ENCODE measurements at places on chromosomes 7 and 10.

DNA sequence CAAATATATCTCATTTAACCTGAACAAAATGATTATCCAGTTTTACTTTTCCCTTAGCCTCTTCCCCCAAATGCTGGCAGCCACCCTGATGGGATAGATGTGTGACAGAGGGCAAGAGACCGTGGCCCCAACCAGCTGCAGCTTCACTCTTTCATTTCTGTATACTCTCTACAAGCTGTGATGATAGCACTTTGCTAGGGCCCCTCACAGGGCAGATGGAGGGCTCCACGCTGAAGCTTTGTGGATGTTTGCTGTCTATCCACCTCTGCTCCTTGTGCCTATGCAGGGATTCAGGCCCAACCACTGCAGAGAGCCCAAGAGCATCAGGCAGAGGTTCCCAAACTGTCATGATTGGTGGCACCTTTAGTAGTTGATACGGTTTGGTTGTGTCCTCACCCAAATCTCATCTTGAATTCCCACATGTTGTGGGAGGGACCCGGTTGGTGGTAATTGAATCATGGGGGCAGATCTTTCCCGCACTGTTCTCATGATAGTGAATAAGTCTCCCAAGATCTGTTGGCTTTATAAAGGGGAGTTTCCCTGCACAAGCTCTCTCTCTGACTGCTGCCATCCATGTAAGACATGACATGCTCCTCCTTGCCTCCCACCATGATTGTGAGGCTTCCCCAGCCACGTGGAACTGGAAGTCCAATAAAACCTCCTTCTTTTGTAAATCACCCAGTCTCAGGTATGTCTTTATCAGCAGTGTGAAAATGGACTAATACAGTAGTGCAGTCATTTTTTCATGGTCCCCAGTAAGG lies 20.1 kb downstream of the HTRA1 start:
- DNase-seq: no peak

DNA sequence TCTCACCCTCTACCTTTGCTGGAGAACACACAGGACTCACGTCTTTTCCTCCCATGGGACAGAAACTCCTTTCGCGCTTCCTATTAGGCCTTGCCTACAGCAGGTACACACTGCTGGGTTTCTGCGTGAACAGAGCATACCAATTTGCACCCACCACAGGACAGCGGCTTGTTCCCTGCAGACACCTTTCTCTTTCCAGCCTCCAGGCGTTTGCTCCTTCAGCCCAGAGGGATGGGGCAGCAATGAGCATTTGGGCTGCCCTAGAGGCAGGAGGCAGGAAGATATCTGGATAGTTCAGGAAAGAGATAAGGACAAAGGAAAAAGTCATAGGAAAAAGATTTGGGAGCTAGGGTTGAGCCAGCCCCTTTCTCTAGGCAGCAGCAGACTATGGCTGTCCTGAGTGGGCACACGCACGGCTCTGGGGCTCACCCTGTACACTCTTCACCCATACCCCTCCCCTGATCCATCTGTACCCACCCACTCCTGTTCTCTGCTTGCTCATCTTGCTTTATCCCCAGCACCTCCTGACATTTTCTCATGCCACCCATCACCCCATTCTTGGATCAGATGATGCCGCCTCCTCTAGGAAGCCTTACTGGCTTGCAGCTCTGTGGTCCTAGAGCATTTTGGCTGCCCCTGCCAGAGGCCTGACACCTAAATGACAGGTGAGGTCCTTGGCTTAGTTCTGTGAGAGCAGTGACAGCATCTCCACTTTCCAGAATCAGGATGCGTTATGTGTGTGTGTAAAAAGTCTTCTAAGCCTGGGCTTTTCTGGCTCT lies 40.7 kb upstream of the SPDYE3 start:
- no peak for DNase-seq

DNA sequence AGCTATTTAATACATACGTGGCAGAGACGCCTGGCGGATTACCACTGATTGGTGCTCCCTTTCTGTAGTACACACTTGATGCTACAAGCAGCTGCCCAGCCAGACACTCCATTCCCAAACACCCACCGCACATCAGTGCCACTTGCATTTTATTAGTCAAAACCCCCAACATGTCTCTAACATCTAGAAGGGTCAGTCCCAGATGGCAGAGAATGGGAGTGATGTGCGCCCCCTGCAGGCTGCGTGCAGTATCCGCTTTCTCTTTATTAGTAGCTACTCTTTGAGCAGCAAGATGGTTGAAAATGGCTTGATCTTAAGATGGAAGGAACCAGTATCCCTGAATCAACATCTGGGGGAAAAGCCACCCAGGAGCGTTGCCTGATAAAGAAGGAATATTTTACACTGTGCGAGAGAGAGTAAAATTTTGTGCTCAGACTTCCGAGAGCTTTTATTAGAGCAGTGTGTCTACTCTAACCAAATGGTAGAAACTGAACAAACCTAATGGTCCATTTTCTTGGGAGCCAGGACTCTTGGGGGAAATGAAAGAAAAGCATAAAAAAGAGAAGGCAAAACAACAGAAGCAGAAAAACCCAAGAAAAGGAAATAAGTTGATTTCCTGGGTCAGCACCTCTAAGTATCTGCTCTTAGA lies 78.3 kb downstream of the ST8SIA6 start:
- DNase-seq: no peak

DNA sequence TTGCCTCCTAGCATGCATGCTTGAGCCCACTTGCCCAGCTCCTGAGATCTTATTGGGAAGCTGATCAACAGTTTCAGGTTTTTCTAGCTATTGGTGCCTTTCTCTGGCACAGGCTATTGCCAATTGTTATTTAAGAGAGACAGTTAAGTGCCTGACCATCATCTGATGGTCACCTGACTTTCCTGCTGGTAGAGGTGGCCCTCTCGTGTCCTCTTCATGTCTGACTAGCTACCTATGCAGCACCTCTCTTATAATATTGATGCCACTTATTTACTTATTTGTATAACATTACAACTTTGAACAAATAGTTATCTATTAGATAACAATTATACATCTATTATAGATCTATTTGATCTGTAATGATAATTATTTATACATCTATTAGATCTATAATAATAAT lies 205.9 kb upstream of the SEMA3D start:
- no peak for DNase-seq

DNA sequence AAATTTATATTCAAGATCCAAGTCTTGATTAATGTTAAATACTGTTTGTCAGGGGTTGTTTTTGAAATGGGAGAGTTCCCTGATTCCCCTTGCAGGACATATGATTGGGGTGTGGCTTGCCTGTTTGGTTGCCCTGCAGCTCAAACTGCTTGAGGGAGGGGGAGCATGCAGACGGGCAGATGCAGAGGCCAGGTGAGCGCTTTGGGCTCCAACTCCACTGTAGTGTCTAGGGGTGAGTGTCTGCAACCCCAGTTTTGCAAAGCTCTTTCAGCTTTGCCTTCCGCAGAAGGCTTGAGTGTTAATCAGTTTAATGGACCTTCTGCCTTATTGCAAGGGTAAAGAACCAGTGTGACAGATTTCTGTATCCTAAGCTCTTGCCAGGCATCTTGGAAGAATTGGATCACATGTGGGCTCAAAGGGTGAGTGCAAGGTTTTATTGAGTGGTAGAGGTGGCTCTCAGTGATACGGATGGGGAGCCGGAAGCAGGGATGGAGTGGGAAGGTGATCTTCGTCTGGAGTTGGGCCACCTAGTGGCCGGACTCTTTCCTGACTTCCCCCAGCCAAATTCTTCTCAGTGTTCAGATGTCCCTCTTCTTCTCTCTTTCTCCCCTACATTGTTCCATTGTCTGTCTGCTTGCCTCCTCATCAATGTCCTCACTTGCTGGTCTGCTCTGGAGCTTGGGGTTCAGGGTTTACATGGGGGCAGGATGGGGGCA lies 479.7 kb downstream of the ATRNL1 start:
- no peak for DNase-seq

DNA sequence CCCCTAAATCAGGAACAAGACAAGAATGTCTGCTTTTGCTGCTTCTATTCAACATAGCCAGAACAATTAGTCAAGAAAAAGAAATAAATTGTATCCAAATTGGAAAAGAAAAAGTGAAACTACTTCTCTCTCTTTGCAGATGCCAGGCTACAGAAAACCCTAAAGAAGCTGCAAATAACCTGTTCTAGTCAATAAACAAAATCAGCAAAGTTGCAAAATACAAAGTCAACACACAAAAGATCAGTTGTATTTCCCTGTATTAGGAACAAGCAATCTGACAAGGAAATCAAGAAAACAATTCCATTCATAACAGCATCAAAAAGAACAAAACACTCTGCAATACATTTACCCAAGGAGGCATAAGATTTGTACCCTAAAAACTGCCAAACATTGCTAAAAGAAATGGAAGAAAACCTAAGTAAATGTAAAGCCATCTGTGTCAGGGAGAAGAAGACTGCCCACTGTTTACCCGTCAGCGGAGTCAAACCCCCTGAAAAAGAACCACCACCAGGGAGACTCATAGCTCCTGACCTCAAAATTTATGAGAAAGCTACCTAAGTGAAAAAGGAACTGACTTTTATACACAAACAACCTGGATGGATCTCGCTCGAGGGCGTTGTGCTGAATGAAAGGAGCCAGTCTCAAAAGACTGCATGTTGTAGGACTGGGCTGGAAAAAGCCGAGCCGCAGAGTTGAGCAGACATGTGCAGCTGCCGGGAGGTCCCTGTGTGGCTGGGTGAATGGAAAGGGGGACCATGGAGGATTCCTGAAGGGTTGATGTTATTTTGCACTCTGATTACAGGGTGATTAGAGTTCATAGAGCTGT lies 263.1 kb downstream of the MAD1L1 start:
- no peak for DNase-seq

DNA sequence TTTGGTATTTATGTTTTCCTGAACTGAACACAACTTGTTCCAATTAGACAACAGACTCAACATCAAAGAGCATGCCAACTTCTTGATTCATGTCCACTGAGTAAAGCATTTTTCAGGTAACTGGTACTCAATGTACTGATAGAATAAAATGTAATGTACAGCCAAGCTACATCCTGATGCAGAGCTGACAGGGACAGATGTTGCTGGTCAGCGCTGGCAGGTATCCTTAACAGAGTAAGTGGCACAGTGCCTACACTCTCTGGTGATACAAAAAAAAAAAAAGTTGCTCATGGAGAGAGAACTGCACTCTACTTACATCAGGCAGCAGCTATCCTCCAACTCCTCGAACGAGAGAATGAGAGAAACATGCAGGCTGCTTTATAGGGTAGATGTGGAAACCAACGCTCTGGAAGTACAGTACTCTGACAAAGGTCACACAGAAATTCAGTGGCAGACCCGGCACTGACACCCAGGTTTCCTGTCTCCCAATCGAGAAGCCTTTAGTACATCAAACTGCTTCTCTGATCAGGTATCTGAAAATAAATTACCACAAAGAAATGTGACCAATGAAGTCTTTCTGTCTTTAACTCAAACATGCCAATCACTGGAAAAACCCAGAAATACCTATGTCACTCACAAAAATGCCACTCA lies 4.6 kb downstream of the ITGB1 start:
- no peak for DNase-seq

DNA sequence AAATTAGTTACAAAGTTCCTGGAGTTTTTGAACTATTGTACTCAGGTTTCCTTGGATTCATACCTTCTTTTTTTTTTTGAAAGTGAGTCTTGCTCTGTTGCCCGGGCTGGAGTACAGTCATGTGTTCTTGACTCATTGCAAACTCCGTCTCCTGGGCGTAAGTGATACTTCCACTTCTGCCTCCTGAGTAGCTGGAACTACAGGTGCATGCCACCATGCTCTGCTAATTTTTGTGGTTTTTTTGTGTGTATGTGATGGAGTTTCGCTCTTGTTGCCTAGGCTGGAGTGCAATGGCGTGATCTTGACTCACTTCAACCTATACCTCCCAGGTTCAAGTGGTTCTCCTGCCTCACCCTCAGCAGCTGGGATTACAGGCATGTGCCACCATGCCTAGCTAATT lies 22.3 kb downstream of the MCM10 start:
- DNase-seq: no peak

DNA sequence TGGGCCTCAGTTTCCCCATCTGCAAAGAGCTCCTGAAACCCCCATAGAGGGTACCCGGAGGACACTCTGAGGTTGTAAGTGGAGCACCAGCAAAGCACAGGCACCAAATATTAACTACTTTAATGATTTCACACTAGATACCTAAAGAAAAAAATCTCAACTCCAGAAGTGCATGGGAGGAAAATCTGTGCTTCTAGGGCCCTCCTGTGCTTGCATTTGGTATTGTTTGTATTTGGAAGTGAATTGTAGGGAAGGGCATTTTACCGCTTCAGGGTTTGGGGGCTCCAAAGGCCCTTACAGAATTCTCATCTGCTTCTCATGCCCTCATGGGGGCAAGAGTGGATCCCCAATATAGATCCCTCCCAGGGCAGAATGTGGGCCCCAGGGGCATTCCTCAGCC lies 22.4 kb upstream of the DRGX start:
- no peak for DNase-seq

DNA sequence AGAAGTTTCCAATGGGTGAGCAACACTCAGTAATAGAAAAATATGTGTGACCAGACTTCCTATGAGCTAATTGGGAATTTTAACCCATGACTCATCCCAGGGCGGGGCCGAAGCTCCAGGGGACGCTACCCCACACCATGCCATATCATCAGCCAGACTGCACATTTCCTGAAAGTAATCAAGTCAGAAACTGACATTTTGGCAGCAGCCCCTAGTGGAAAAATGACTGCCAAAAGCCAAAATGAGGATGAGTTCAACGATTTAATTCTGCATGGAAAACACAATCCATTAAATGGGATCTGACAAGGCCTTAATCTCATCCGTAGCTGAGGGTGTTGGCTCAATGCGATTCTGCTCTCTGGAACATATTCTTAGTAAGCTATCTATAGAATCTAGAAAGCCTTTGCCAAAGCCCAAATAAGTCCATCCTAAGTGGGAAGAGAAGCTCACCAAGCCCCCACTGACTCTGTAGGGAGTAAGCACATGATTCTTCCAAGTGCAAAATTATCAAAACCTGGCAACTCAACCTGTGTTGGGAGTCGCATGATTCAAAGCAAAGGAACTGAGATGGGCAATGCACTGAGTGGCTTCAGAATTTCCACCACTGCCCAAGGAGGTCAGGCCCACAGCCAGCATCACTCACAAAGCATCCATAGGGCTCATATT lies 93.1 kb upstream of the PDE1C start:
- DNase-seq: no peak

DNA sequence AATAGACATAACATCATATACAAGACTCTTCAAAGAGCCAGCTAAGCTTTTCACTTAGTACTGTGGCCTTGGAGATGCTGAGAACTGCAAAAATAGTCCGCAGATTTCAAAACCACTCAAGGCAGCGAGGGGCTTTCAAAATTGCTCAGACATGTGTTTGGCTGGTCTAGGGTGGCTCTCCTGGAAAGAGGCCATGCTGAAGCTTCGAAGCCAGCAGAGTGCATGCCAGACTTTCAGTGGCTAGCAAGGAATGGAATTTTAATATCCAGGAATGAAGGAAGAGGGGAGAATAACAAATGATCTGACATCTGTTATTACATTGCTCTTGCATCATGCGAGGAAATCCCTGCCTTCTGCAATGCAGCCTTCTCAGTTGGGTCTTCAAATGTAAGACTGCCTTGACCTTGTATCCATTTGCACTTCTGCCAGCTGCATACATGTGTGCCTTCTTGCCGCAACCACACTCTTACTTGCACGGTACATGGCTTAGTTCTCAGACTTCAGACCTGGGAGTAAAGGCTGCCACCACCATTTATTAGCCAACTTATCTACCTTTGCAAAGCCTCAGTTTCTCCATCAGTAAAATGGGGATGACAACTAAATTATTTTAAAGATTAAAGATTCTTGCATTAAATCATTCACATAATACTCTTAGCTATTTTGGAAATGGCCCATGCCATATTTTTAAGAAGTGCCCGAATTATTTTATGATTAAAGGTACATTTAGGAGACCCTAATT lies 55.9 kb downstream of the ITIH5 start:
- DNase-seq: no peak

Measured in effector memory CD4-positive, alpha-beta T cell (primary cell).